ENCODE measurements at places on chromosomes 13 and 19.

- DNase-seq: no peak
Measured at GRCh38 chr13:40528881-40529280, 137.6 kb downstream of the FOXO1 start.

- no peak for DNase-seq
Measured at GRCh38 chr13:39892721-39893685, 237.5 kb downstream of the COG6 start.

DNA sequence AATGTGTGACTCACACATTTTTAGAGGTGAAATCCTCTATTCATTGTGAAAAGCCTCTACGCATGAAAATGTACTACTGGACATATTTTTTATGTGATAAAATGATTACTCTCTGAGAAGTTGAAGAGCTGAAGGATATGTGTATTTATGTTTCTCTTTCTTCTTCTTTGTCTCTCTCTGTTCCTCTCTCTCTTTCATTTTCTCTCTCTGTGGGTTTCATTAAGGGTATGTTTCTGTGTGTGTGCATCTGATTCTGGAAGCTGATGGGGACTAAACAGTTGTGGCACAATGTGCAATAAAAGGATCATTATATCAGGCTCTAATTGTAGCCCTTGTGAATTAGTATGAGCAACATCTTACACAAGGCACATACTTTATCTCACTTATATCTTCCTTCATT is 867.7 kb downstream of the PCDH9 start:
- DNase-seq: peak; percentile 26

DNA sequence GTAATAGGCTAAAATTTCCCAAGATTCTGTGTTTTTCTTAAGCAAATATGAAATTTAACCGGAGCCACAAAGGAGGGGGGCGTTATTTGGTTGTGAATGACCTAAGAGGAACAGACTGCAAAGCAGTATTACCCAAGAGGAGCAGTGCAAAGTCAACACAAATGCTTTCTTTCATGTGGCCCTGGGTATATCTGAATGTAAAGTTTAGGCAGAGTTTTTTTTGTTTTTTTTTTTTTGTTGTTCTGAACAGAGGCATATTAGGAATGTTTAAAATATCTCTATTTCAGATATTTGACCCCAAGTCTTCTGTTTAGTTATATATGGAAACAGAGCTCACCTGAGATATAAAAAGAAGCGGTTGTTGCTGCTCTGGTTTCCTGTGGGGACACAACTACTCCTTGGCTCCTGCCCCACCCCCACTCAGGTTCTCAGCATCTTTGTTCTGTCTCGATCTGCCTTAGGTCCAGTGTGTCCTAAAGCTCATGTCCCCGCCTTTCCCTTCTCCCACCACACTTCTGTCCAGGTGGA is 220.7 kb downstream of the RFC3 start:
- DNase-seq: no peak

GRCh38 chr19:1163283-1163933 is 10.7 kb downstream of the SBNO2 start:
- DNase-seq: no peak

DNA sequence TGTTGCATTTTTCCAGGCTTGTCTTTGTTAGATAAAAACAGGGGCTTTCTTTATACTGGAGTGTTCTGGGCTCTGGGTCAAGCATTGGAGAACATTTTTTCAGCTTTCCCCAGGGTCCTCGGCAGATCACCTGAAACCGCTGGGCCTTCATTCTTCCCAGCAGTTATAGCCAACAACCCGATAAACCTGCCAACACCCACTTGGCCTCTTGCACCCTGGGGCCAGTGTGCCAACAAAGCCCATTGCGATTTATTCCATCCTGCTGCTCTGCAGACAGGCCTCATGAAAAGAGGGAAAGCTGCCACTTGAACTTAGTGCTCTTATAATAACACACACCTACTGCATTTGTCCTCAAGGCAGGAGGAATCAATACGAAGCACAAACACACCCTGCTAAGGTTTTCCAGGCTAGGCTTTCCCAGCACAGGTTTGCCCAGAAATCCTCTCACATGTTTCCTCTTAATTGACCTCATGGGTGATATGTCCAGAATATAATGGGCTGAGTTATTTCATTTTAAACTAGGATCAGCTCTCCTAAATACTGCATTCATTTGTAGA is 669.3 kb downstream of the LIG4 start:
- no peak for DNase-seq

GRCh38 chr19:54707962-54708361 is 16.3 kb upstream of the KIR3DL3 start:
- no peak for DNase-seq

DNA sequence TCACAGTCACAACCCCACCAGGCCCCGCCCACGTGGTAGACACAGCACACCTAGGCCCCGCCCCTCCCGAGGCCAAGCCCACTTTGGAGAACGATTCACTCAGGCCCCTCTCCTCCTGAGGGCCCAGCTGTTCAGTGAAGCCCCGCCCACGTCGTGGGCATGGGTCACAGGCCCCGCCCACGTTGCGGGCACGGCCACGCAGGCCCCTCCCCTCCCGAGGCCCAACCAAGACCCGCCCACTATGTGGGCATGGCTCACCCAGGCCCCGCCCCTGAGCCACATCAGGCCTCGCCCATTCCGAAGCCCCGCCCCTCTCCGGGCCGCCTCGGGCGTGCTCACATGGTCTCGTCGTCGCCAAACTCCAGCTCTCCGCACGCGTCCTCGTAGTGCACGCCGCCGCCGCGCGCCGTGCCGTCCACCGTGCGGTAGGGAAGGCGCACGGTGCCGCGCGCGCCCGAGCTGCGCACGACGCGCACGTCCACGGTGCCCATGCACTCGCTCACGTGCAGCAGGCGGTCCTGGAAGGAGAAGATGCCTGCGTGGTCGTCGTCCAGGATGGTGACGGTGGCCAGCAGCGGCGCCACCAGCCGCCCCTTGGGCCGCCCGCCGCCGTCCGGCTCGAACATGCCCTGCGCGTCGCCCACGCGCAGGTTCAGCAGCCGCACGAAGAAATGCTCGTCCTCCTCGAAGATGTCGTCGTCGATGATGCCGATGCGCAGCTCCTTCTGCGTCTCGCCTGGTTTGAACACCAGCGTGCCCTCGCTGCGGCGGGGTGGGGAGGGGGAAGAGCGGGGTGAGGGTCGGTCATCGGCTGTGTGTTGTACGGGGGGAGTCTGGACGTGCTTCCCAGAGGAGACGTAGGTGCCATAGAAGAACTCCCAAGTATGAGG is 24.0 kb downstream of the SLC8A2 start:
- peak; percentile 22 for DNase-seq

Data from IMR-90 (cell line).